ENCODE measurements at places on chromosomes 7 and 10. TPM values are rescaled to one million over a fixed set of nuclear protein-coding genes. Genes with fewer than 3 reads are reported as not detected.

Gene SFR1
- total RNA-seq = 3.5 TPM

Gene EMX2
- total RNA-seq = not detected

Gene OR13A1
- total RNA-seq = not detected

Gene SLC26A3
- not detected for total RNA-seq

Gene CYP3A7
- total RNA-seq = not detected

Gene JCAD
- total RNA-seq = 50.6 TPM

Gene NUTM2A
- 0.51 TPM for total RNA-seq

Gene ZP3
- total RNA-seq = 2.5 TPM

Gene CUTC
- total RNA-seq = 19.8 TPM

Gene KLF14
- not detected for total RNA-seq

Gene ING3
- 26.3 TPM for total RNA-seq

Gene PIP
- not detected for total RNA-seq

Gene IL15RA
- total RNA-seq = 18.0 TPM
